ENCODE measurements at places on chromosomes 4 and X.

DNA sequence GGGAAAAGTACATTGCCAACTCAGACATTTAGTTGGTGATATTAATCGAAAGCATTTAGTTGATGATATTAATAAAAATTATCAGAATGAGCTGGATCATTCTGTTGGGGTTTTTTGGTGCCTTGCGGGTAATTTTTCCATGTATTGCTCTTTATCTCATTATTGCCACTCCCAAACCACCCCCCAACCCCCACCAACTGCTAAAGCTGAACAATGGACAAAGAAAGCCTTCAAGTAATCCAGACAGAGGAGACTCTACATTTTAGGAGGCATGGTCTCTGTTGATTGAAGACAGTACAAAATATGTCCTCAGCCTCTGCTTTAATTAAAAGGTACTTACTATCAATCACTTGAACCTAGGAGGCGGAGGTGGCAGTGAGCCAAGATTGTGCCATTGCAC lies 22.5 kb downstream of the PDK3 start:
- ATAC-seq = no peak

GRCh38 chrX:1336948-1337779 lies 579 bp downstream of the IL3RA start:
- no peak for ATAC-seq

GRCh38 chr4:182264139-182264752 lies 21.0 kb downstream of the TENM3 start:
- no peak for ATAC-seq

DNA sequence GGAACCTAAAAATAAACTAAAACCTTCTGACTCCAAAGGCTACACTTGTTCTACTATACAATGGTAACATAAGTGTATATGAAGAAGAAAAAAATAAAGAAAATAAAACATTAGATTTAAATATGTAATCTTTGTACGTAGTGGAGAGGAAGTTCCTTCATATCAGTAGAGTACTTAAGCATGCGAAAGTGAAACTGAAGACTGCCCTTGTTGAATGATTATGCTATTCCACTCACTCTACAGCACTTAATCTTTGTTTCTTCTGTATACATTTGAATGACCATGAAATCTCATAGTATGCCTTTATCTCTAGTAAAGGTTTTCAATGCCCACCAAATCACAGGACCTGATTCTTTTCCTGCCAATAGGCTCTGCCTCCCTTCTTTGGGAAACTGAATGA lies 78.9 kb downstream of the NDST3 start:
- no peak for ATAC-seq

DNA sequence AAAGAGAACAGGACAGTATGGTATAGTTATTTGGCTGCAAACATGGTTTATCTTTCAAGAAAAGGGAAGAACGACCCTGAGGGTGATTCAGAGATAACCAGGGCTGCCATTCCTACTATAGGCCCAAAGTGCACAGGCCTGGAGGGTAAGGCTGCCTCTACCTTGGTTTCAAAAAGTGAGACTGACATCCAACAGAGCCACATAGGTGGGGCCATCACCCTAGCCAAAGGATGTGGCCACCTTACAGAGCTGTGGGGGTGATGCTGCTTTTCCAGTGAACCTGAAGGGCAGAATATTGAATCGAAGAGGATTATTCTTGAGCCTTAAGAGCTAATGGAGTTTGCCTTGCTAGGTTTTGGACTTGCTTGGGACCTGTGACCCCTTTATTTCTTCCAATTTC lies 15.7 kb downstream of the SH2D1A start:
- ATAC-seq = no peak

DNA sequence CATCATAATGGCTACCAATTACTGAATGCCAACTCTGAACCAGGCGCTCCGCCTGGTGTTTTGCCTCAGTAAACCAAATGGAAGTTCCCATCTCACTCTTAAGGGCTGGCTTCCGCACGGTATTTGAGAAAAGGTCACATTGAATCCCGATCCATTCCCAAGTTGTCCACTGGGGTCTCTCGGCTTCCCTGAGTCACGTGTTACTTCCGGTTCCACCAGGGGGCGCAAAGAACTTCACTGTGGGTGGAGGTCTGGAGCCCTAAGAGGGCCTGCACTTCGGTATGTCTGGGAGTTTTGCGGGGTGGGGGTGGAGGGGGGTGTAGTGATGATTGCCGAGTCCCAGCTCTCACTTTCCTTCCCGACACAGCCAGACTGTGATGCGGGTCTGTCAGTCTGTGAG lies 13.4 kb upstream of the NHS start:
- no peak for ATAC-seq

GRCh38 chr4:101140228-101140627 lies 207.1 kb downstream of the PPP3CA start:
- no peak for ATAC-seq

DNA sequence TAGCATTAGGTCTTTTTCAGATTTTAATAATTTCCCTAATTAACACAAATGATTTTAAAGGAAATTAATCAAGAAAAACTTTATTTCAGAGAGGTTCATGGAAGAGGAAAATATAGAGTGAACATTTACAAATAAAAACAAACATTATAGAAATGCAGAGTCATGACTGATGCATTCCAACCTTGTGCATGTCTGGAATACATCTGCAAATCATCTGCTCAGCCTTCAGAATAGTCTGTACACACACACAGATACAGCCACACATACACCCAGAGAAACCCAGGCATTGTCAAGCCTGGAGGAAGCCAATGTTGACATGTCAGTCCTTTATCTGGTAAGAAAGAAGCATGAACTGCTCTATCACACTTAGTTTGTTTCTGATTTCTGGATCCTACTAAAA lies 61.3 kb upstream of the NFKB1 start:
- no peak for ATAC-seq

DNA sequence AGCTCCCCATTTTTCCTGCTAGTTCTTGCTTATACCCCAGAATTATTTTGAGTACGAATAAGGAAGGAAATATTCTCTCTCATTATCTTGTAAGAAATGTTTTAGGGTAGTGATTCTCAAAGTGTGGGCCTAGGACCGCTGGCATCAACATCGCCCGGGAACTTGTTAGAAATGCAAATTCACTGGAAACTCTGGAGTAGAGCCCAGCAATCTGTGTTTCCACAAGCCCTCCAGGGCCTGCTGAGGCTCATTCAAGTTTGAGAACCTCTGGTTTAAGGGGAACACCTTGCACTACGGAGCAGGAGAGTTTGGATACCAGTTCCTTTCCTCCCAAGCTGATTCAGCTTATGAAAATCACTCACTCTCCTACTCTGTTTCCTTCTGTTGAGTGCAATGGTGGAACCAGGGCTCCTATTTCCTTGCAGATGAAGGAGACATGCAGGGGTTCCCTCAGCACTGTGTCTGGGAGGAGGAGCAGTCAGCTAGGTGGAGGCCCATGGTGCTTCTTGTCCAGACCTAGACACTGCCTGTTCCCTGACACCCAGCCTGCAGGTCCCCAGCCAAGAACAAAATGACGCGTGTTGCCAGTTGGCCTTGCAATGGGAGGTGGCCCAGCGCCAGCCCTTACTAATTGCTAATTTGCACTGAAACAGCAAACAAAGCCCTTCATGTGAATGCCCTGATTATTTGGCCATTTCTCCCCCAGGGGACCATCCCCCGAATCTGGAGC lies 68.5 kb downstream of the CYTL1 start:
- no peak for ATAC-seq

- no peak for ATAC-seq
Measured at GRCh38 chr4:4787421-4787820, 72.0 kb upstream of the MSX1 start.

GRCh38 chr4:5409237-5409636 lies 299.1 kb downstream of the EVC2 start:
- no peak for ATAC-seq

GRCh38 chr4:174036111-174036510 lies 247.4 kb downstream of the FBXO8 start:
- no peak for ATAC-seq

DNA sequence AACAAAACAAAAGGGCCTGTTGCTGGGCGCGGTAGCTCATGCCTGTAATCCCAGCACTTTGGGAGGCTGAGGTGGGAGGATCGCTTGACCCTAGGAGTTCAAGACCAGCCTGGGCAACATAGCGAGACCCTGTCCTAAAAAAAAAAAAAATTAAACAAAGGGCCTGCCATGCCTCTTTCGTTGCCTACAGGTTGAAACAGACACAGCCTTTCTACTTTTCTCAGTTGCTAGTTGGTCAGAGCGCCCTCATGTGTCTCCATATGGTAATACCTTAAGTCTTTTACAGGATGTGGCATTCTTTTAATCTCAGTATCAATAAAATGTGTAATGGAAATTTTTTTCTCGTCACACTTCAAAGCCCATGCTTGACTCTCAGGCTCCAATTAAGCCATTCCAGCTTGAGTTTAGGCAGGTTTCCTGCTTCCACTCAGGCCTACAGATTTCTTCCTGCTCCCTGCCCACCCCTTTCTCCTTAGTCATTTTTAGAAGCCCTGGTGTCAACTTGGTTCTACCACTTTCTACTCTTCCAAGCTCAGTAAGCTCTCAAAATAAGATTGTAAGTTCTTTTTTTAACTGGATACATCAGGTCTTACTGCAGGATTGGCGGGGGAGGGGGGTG lies 4.6 kb upstream of the SOWAHD start:
- peak; percentile 36 for ATAC-seq

GRCh38 chrX:133745349-133745748 lies 240.0 kb downstream of the GPC3 start:
- no peak for ATAC-seq

All from activated CD4-positive, CD25-positive, alpha-beta regulatory T cell treated with anti-CD3 and anti-CD28 coated beads, Interleukin-2, amount 50 U/mL, for 24 hours (primary cell).